Fibroblast of upper back skin (primary cell): ENCODE measurements at places on chromosomes 1 and 21.

- DNase-seq = peak; percentile 60
Measured at GRCh38 chr1:8032366-8032910, 6.3 kb upstream of the ERRFI1 start.

DNA sequence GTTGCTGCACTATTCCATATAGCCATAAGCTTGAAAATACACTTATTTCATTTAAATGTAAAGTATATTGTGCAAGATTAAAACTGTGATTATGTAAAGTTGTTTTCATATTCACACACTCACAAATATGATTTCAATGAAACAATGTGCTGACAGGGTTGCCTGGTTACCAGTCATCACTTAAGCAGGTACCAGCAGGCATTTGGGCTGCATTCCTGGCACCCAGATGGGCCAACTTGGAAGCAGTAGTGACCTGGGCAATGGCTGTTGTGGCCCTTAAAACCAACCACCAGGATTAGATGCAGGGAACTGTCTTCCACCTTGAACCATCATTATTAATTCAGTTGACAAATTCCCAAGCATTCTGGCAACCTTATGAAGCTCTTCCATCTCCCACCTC, 45.0 kb upstream of the RASAL2 start:
- no peak for DNase-seq

DNA sequence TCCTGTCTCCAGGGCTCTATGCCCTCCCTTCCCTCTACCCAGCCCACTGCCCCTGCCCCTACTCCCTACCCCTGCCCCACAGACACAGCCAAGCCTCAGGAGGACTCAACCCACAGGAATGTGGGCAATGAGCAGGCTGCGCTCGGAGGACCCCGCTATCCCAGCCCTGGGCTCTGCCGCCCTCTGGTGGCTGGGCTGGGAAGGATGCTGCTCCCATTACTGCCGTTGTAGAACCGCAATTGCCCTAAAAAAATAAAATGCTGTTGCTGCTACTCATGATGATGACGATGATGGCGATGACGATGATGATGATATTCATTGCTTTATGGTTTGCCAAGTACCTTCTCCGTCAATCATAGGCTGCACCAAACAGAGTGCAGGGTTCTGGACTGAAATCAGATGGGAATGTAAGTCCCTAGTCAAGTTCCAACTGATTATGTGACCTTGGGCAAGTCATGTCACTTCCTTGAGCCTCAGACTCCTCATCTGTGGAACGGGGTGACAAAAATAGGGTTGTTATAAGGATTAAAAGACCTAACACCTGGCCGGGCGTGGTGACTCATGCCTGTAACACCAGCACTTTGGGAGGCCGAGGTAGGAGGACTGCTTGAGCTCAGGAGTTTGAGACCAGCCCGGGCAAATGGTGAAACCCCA, 24.6 kb downstream of the ARHGEF19 start:
- DNase-seq = peak; percentile 75

DNA sequence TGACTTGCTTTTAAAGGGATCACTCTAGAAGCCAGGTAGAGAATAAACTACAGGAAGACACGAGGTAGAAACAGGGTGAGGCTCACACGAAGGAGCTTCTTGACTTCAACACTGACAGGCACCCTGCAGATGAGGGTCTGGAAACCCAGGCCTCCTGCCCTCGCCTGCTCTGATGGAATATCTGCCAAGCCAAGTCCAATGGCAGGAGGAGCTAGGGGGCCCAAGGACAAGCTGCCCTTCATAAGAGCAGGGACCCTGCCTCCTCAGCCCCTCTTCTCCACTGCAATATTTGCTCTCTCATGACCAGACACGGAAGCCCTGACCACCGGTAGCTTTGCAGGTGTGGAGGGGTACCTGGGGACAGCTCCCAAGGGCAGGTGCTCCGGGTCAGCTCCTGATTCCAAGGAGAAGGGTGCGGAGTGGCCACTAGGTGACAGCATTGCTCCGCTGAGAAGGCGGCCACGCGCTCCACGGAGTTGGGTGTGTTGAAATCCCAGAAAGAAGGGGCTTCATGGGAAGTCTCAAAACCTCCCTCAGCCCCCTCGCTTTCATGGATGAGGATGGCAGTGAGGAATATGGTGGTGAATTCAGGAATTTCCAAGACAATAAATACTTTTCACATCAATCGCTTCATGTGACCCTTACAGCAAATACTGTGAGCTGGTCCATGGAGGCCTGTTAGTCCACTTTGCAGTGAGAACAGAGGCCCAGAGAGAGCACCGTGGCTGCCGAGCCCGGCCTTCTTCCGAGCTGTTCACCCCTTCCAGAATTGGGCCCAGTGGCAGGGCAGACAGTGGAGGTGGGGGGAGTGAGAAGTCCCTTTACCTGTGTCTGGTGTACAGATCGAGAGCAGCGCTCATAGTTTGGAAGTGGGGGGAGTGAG, 33.2 kb upstream of the PAX7 start:
- peak; percentile 19 for DNase-seq

- DNase-seq = no peak
Measured at GRCh38 chr1:224137518-224137917, 23.6 kb downstream of the FBXO28 start.

DNA sequence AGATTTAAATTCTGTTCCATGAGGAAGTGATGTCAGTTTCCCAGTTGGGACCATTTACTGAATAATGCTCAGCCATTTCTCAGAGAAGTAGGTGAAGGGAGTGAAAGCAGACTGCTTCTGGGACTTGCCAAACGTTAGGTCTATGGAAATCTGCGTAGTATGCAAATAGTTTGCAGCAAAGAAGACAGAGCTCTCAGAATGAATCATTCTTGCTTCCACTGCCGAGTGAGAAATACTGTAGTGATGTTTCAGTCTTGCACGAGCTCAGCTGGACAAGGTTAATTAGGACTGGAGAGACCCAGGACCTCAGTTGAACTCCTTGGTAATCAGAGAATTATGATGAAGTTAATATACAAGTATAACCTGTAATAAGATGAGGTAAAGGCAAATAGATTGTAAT, 317.7 kb upstream of the DAB1 start:
- DNase-seq = no peak

DNA sequence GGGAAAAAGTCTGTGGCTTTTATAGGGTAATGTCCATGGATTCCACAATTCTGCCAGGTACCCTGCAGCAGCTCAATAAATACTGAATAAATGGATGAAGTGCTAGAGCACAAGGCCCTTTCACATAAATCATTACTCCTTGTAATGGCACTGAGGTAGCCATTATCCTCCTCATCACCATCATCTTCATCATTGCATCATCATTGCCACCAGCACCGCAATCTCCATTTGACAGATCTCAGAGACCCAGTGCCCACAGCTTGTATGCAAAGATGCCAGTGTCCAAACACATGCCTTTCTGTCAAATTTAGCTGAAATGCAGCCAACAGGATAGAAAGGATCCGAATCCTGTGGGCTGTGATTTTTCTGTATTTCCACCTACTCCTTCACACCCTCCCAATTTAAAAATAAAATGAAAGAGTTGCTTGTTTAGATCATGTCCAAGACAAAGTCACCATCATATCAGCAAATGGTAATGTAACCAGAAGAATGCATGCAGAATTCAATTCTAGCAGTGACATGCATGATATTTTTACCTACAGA, 17.4 kb downstream of the DAB1 start:
- DNase-seq = no peak

GRCh38 chr21:46618738-46619379, 14.0 kb upstream of the S100B start:
- peak; percentile 22 for DNase-seq

GRCh38 chr1:160776178-160776577, 19.8 kb upstream of the LY9 start:
- no peak for DNase-seq

GRCh38 chr1:234570329-234571120, 39.5 kb downstream of the IRF2BP2 start:
- DNase-seq = no peak

DNA sequence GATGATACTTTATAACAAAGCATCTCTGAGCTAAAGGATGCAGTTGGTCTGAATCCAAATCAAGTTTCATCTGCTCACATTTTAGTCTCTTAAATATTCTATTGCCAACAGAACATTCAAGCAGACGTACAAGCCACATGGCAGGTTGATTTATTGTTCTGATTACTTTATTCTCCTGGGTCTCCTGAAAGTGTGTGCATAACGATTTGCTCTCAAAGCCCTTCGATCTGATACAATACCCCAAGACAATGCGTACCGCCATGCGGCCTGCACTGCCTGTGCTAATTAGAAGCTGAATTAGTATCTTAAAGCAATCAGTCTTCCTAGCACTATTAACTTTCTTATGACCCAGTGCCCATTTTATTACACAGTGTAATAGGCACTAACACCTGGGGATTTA, 56.9 kb downstream of the FHAD1 start:
- DNase-seq = no peak

- no peak for DNase-seq
Measured at GRCh38 chr1:61825393-61825792, 83.1 kb downstream of the PATJ start.

GRCh38 chr1:220575718-220576497, 48.0 kb downstream of the MARK1 start:
- DNase-seq = no peak

- DNase-seq = no peak
Measured at GRCh38 chr21:16797966-16798365, 714.9 kb upstream of the CXADR start.

GRCh38 chr1:173269490-173270230, 62.5 kb upstream of the TNFSF4 start:
- DNase-seq = peak; percentile 97

GRCh38 chr1:230016159-230016558, 50.9 kb upstream of the GALNT2 start:
- no peak for DNase-seq

GRCh38 chr1:245588116-245588639, 433.4 kb downstream of the KIF26B start:
- no peak for DNase-seq

DNA sequence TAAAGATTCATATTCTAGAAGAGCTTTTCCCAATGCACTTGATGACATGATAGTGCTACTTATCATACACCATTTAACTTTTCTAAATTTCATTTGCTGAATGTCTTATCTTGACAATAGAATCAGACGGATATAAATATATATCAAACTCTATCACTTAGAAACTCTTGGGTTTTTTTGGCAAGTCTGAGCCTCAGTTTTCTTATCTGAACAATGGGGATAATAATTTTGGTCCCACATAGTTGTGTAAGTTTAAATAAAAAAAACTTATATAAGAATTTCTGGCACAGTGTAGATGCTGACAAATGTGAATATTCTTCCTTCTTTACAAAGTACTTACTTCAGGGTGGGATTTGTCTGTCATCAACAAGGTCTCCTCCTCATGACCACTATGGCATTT, 21.5 kb upstream of the LEPR start:
- no peak for DNase-seq

DNA sequence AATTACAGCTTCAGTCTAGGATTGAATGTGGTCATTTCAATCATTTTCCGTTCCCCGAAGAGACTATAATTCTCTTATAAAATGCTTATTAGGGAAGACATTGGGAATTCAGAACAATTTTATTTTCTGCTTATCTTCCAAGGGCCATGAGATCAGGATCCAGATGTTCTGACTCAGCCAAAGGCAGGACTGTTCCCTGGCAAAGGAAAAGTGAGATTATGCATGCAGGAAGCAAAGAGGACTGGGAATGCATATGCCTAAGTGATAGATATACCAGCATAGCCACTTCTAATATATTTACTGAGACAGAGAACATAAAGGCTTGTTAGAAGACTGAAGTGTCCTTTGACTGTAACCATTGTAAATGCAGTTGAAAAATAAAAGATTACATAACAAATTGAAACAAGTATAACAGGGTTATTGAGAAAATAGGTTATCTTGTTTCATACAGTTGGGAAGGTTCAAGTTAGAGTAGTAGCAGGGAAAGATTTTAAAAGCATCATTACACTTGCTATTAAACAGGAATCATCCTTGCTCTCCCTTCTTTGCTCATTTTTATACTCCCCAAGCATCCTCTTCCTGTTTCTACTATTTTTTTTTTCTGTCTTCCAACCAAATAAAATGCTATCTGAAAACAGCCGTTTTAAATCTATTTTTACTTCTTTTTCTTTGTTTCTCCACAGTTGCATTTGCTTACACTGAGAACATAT, 439.6 kb upstream of the ADAMTS5 start:
- peak; percentile 59 for DNase-seq

DNA sequence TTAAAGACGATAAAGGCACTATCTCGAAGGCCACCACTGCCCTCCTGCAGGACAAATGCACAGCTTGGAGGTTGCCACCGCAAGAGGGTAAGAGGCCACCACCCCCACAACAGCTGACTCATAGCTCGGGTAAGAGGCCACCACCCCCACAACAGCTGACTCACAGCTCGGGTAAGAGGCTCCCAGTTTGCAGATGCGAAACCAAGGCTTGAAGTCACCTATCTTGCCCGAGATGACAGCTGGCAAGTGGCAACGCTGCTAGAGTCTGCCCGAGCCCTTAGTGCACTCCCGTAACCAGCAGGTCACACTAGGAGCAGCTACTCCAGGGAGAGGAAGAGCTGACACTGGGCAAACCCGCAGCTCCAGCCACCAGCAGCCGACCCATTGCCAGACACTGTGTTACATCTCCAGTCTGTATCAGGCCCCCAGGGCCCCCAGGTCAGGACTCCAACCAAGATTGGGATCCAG, 17.1 kb upstream of the SPSB1 start:
- peak; percentile 79 for DNase-seq

- DNase-seq = no peak
Measured at GRCh38 chr1:41905093-41905675, 13.5 kb downstream of the HIVEP3 start.

DNA sequence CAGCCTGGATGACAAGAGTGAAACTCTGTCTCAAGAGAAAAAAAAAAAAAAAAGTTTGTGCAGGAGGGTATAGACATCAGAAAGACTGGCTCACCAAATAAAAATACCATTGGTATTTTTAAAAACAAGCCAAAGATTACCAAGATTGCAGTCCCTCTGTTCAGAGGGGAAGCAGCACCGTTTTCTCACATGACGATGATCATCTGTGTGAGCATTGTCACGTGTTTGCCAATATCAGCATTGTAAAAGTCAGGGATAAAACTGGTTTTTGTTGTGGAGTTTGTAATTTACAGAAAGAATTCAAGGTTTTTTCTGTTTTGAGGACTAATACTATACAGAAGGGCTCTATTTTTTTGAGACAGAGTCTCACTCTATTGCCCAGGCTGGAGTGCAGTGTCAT, 26.5 kb downstream of the ZNF362 start:
- DNase-seq = no peak

DNA sequence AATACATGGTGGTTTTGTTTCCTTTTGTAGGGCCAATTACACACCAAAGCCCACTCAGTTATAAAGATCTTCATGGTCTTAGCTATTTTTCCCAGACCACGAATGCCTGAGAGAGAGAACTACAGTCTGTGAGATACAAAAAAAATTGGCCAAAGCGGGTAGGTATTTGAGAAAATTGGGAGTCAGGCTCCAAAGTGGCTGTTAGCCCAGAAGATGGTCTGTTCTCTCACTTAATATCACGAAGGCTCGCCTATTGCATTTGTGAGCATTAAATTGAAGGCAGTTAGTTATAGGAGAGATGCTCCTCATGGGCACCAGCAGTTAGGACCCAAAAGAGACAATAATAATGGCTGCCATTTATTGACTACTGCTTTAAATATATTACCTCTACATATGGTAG, 342.7 kb downstream of the PLPP3 start:
- no peak for DNase-seq
